ENCODE measurements at places on chromosomes 12 and 14.

DNA sequence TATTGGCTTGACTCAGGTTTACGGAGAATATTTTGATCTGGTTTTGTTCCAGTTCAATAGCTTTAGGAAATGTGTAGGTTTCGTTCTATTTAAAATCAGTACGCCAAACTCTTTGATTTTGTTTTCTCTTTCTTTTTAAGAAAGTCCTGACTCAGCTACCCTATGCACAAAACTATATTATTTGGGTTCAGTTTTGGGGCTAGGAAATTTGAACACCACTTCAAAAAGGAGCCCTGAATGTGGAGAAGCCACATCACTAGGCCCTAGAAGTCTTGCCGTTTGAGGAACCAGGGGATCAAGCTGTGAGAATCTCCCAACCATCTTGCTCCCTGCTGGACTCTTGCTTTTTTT, 168.2 kb upstream of the BCL2L14 start:
- DNase-seq = no peak

- no peak for DNase-seq
Observed at GRCh38 chr14:104682107-104682593, 7.3 kb upstream of the INF2 start.

DNA sequence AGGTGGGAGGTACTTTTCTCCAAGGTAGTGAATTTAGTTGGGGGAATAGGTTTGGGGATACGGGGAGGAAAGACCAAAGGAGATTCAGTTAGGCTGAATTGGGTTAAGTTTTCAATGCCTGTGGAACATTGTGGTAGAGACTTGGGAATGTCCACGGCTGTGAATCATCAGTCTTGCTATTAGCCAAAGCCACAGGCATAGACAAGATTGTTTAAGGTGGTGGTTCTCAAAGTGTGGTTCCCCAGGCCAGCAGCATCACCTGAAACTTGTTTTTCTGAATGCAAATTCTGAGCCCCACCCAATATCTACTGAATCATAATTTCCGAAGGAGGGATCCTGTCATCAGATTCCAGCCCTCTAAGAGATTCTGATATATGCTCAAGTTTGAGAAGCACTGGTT, 316.2 kb downstream of the EGLN3 start:
- DNase-seq = no peak

GRCh38 chr14:105337966-105338741, 23.6 kb downstream of the PACS2 start:
- DNase-seq = no peak

GRCh38 chr12:109726511-109727038, 12.9 kb downstream of the FAM222A start:
- no peak for DNase-seq

DNA sequence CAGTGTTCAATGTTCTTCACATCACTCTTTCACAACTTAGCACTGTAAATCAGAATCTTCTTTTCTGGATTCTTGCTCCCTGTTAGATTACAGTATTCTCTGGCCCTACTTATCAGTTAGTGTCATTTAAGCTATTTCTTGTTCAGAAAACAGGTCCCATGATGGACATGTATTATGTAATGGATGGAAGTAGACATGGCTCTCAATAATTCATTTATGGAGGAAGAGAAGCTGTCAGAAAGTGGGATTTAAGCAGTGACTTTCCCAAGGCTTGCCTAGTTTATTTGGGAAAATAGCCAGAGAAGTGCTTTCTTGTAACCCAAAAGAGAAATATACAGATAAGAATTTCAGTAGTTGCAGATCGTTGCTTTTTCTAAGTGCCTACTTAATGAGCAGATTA, 1.6 kb downstream of the ERC1 start:
- no peak for DNase-seq

DNA sequence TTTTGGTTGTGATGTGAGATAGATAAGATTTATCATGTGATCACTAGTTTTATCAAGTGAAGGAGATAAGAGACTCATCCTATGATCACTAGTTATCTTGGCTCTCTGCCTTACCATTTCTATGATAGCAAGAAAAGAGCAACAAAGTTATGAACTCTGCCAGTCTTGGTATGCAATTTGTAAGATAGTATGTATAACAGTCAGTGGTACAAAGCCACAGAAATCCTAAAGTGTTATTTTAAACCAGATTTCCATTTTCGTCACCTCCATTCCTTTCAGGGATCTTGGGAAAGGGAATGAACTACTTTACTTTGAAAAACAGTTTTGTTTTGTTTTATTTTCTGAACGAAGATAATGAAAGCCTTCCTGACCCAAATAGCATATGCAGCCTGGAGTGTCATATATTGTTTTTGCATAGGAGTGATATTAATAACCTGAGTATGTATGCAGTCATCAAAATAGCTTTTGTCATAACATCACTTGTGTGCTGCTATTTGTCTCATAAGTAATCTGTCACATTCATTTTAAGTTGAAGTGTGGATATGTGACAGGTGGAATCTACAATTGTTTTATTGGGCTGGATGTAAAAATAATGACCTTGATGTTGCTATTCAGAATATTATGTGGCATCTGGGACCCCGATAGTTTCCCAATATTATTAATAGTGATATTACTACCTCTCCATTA, 35.0 kb downstream of the FLRT2 start:
- no peak for DNase-seq

- no peak for DNase-seq
Observed at GRCh38 chr14:24679248-24679961, 45.4 kb upstream of the GZMB start.

DNA sequence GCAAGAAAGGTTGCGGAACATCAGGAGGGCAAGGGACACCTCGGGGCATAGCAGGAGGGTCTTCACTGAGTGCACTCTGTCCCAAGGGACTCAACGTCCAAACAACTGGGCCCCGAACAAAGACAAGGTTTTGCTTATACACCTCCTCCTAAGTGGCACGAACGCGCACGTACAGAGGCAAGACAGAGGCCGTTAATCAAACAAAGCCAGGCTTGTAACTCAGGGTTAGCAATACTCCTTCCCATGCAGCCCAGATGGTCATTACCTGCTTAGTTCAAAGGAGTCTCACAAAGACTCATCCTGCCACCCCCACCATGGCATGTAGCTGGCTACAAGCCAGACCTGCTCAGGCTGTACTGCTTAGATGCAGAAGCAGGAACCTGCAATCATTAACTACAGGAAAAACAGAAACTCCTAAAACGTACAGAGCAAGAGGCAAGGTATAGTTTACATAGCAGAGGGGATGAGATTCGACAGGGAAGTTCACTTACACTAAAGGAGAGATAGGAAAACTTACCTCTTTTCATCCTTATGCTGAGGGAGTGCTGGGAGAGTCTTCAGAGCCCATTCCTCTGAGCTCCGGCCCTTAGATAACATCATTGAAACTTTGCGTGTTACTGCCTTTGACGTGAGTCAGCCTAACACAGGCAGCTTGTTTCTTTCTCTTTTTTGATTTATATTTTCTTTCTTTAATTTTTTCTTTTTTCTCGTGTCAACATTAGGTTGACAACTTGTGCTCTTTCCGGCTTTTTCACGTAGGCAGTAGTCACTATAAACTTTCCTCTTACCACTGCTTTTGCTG, 1319.1 kb downstream of the TMEM121 start:
- no peak for DNase-seq

DNA sequence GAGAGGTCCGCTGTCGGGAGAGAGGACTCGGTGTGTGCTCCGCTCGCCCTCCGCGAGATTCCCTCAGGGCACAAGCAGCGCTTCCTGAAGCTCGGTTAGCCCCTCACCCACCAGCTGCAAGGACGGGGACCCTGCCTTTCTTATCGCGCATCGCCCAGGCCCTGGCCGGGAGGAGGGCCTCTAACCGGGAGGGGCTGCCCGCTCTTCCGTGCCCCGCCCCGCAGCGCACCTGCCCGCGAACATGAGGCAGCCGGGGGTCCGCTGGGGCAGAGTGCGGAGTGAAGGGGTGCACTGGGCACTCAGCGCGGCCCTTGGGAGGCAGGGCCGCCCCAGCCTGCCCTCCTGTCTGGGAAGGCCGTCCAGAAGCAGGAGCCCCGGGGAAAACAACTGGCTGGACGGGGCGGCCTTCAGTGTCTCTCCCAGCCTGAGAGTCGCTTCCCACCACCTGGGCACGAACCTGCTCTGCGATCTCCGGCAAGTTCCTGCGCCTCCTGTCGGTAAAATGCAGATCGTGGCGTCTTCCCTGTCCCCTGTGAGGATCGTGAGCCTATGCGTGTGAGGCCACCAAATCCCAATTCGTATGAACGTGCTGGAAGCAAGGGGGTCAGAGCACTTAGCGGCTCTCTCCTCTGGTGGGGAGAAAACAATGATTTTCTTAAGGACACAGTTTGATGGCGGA, 28.0 kb upstream of the ADIPOR2 start:
- no peak for DNase-seq
